NCI-H1694 (cell line): ENCODE measurements at places on chromosomes 4 and X.

DNA sequence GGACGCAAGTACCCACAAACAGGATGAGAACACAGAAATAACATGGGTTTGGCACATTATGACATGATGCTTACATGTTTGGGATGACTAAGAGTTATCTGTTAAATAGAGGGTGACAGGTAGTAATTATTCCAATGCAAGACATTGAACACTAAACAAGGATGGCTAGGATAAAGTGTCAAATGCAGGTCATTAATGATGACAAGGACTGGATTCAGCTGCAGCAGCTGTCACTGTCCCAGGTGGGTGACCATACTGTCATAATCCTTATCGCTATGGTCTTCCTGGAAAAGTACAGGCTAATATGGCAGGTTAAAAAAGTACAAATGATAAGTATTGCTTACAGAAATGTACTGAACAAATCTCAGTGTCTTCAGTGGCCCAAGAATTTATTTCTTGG is 123.9 kb downstream of the ANTXR2 start:
- no peak for DNase-seq

DNA sequence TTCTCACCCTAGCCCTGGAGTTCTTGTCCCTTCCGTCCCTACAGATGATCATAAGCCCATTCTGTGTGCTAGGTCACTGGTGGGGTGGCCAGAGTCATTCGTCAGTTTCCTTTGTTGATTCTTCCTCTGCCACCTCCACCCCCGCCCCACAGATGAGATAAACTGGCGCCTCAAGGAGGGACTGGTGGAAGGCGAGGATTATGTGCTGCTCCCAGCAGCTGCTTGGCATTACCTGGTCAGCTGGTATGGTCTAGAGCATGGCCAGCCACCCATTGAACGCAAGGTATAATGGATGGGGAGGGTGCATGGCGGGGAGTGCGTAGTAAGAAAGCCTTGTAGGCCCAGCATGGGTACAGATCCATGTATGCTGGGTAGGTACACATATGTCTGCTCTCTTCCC is 6.4 kb downstream of the USP11 start:
- no peak for DNase-seq

DNA sequence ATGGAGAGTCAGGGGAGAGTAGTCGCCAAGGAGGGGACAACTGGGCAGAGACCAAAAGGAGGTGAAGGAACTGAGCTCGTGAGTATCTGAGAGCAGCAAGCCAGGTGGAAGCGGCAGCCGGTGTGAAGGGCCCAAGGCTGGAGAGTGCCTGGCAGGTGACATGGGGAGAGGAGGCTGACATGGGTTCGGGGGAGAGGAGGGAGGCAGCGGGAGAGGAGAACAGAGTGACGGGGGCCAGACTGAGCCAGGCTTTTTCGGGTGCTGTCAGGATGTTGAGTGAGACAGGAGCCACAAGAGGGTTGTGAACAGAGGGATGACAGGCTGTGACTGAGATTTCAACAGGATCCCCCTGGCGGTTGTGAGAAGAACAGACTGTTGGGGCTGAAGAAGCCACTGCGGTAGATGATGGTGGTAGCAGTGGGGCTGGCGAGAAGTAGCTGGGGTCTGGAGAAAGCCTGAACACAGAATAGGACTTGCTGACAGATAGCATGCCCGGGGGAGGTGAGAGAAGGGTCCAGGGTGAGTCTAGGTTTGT is 5.7 kb downstream of the ELK1 start:
- DNase-seq: peak; percentile 35

GRCh38 chr4:151239608-151240007 is 37.4 kb upstream of the PRSS48 start:
- no peak for DNase-seq

GRCh38 chr4:97367878-97368277 is 775.4 kb downstream of the STPG2 start:
- no peak for DNase-seq

- no peak for DNase-seq
Measured at GRCh38 chr4:141174457-141174856, 41.2 kb upstream of the RNF150 start.
